ENCODE measurements at places on chromosomes 2 and 18.

GRCh38 chr2:217953011-217953481 is 49.7 kb downstream of the TNS1 start:
- no peak for DNase-seq

- DNase-seq, result no peak
Observed at GRCh38 chr2:222203041-222203440, 95.8 kb downstream of the PAX3 start.

DNA sequence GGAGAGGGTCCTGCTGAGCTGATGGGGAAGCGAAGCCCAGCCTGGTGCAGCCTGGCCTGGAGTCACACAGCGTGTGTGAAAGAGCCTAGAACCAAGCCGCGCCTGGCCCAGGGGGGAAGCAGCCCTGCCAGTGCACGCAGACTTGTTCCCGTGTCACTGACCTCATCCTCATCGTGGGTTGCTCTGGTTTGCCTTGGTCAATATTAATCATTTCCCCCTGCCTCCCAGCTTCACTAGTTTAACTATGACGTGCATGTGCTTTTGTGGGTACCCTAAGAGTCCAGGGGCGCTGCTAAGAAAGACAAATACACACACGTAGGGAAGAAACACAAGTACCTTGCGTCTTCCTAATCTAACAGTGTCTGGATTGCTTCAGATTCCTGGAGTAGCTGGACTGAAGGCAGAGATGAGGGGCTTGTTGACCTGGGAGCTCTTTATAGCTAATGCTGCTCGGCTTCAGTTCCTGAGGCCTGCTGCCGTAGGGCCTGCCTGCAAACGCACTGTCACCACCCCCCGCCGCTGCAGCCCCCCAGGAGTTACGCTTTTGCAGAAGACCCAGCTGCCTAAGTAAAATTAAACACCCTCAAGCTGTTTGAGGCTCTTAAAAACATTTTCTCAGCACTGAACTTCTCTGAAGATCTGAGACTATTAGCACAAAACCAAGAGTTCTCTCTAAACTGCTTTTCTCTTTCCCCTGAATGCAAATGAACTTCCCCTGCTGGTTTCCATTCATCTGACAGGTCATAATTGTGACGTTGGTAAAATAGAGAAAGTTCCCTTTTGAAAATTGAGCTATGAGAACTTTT is 159.2 kb downstream of the FAM210A start:
- no peak for DNase-seq

DNA sequence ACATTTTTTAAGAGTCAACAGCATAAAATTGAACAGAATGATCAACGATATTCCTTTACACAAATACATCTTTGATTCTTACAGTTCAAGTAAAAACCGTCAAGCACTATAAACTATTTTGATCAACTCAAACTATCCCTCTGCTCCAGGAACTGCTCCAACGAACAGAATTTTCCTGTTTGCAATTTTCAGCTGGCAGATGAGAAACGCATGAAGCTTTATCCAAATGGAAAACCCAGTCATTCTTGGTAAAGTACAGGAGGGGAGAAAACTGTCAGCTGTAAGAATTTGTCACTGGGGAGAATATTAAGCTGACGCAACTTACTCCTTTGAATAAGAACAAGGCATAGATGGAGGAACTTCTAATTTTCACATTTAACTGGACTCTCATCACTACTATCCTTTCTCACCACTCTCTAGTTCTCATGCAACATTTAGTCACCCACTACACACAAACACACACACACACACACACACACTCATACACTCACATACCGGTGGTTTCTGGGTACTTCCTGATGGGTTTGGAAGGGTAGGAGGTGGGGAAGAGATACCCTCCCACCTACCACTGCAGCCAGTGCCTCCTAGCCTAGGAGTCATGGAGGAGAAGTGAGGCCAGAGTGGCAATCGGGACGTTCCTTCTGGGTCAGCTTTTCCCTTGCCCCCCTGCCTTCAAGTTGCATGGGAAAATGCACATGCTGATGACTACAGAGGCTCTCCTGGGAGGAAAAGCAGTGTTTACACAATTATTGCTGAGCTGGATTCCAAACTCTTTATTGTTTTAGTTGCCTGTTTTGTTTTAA is 54.0 kb upstream of the SPATS2L start:
- DNase-seq, result no peak

DNA sequence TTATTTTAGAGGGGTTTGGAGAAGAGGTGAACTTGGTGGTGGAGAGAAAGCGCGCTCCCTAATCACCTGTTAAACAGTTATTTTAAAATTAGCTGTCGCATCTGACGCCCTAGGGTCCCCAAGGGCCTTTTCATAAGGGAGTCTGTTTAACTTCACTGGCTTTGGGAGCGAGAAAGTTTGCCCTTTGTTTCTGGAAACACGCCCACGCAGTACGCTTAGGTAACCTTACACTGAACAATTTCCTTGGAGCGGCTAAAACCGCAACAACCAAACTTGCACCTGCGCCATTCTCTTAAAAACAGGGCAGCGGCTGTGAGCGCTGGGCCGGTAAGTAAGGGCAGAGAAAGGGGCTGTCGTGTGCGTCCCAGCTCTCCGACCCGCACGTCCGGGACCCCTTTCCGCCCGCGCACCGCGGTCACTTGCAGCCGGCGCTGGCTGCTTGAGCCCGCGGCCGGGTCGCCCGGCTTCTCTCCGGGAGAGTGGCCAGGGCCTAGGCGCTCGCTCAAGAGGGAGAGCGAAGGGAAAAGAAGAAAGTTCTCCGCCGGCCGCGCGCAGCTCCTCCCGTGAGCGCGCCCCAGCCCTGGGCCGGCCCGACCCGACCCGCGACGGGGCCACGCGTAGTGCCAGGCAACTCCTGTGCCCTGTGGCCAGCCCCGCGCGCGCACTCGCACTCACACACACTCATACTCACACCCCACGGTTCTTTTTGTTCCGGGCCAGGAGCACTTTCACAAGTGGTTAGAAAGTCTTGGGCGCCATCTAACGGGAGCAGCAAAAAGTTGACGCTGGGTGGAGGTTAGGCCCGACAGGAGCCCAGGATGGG is 19.2 kb downstream of the POU3F3 start:
- no peak for DNase-seq

GRCh38 chr2:44918095-44918775 is 23.3 kb upstream of the SIX3 start:
- DNase-seq, result no peak

GRCh38 chr18:76970770-76971559 is 148.6 kb downstream of the ZNF236 start:
- DNase-seq, result no peak

- DNase-seq, result no peak
Observed at GRCh38 chr2:50753234-50753633, 278.7 kb downstream of the NRXN1 start.

- no peak for DNase-seq
Observed at GRCh38 chr2:172931256-172931894, 144.3 kb upstream of the MAP3K20 start.

- no peak for DNase-seq
Observed at GRCh38 chr18:22267225-22267624, 97.8 kb downstream of the GATA6 start.

- no peak for DNase-seq
Observed at GRCh38 chr2:143936538-143936847, 583.4 kb downstream of the ZEB2 start.

- DNase-seq, result no peak
Observed at GRCh38 chr2:223230352-223230751, 178.4 kb downstream of the KCNE4 start.

GRCh38 chr2:182650704-182651103 is 65.4 kb upstream of the DNAJC10 start:
- no peak for DNase-seq

DNA sequence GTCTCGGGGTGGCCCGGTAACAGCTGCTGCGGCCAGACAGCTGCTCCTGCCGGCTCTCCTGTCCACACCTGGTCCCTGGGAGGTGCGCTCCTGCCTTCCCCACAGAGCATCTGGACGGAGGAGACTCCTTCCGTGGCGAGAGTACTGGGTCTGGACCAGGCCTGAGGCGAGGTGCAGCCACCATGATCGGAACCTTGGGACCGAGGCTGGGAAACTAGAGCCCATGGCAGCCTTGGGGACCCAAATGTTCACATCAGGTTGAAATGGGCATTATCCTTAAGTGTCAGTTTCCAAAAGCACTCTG is 628 bp downstream of the GIGYF2 start:
- no peak for DNase-seq
